ENCODE measurements at places on chromosomes 11 and 22.

GRCh38 chr11:123429913-123430720 lies at the start of gene GRAMD1B:
Gene GRAMD1B, plus strand, starts transcription at chr11:123430269. Its CDS starts 524 bp downstream, at chr11:123430793.
- DNase-seq = peak; percentile 91

- peak; percentile 11 for DNase-seq
These were observed 121.7 kb downstream of the BRD1 start for GRCh38 chr22:49705972-49706352.

DNA sequence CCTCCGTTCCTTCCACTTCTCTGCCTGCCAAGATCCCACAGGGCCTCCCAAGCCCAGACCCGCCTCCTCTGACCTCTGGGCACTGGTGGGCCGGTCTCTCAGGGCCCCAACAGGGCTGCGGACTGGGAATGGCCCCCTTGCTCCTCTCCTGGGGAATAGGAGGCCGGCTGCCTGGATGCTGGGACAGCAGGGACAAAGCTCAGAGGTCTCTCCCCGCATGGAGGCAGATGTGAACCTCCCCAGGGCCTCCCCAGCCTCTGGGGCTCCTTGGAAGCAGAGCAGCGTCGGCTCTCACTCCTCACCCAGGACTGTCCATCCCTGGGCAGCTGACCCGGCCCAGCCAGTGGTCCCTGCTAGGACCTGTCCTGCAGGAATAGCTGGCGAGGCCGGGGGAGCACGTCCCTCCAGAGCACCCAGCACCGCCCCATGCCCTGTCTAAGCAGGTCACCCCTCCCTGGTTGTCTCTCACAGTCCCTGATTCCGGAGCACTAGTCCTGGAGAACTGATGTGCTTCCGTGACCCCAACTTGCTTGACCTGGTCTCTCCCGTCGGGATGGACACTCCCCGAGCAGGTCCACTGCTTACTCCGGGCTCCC lies 85.8 kb downstream of the RTL6 start:
- no peak for DNase-seq

DNA sequence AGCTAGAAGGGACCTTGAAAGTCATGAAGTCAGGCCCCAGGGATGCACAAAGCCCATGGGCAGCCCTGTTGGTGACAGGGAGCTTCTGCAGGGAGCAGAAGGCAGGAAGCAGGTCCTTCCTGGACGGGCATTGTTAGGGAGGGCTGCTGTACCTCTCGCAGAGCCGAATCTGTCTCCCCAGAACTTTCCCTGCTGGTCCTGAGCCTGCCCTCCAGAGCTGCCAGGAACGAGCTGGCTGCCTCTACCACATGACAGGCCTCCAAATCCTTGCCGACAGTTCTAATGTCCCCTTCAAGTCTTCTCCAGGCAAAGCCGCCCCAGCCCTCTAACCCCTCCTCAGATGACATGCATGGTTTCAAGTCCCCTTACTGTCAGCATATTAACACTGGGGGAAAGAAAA lies 20.1 kb downstream of the SYT7 start:
- DNase-seq = no peak

DNA sequence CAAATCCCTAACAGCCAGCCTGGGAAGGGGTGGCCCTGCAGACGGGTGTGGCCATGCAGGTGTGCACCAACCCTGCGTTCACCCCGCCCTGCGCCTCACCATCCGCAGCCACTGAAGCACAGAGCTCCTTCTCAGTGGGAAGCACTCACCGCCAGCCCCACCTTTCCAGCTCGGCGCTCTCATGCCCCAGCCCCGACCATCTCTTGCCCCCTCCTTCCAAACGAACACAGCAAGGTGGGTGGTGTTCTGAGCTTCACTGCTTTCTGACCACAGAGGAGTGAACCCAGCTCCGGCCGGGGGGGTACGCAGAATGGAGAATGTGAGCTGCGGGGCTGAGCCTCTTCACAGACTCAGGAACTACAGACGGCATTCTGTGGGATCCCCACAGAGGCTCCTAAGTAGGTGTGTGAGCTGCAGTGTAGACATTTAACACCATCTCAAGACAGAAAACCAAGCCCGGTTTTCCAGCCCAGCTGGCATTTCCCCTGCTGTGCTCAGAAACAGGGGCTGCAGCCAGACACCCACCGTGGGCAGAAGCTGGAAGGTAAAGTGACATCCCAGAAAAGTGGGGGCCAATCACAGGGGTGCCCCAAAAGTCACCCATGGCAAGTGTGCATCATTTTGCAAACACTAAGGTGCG lies 88.4 kb upstream of the RTL6 start:
- peak; percentile 89 for DNase-seq

DNA sequence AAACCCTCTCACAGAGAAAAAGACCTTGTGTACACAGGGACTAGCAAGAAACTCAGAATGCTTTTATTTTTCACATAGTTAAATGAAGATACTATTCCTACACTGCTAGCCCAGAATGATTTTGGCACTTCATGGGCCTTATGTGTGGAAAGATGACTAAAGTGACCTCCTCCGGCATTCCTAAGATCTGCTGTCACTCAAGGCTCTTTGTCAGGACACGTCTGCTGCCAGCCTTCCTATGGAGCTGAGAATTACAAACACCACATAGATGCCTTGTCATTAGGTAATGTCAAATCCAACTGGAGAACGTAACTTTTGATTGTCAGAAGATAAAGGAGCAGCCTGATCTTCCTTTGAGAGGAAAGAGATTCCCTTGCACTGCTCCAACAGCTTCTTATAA lies 249.1 kb downstream of the FAT3 start:
- no peak for DNase-seq

GRCh38 chr11:121688860-121689614 lies 236.3 kb upstream of the SORL1-AS1 start:
- DNase-seq = no peak

GRCh38 chr11:134760957-134761356 lies 348.9 kb upstream of the B3GAT1 start:
- no peak for DNase-seq

- no peak for DNase-seq
These were observed 79.0 kb upstream of the VSTM5 start for GRCh38 chr11:93929407-93929806.

DNA sequence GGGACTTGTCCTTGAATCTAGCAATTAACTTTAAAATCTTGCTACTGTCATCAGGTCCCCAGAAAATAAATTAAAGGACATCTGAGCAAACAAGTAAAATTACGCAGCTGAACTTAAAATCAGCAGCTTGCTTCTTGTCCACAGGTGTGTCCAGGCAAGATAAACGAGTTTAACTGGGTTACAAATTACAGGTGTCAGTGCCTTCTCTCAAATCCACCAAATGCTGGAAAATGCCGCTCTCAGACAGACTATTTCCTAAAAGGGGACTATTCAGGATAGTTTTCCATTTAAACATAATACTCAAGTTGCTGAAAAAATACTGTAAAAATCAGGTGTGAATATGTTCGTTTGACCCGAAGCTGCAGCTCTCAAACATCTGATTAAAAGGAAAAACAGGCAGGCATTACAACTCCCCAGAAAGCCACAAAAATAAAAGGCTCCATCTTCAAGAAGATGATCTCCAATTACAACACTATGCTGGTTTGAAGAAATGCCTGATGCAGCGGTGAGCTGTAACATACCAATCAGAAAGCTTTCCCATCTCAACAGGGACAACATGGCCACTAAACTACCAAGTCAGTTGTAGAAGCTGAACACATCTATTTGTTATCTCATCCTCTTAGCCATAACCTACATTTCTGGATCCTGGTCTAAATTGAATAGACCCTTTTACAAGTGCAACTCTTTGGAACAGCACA lies 82.1 kb downstream of the CADM1 start:
- DNase-seq = peak; percentile 90

GRCh38 chr22:39232806-39233709 lies 11.7 kb downstream of the PDGFB start:
- no peak for DNase-seq

DNA sequence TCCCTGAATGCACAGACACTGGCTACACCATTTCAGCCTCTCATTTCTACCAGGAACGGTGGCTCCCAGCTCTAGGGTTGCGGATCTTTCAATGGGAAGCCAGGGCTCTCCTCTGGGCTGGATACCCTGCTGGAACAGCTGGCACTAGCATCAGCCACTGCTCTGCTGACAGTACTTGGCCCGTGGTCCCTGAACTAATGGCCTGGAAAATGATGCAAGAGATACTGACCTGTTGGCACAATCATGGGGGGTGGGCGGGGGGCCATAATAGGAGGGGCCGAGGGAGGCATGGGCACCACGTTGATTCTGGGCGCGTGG lies 10.7 kb upstream of the TBC1D10A start:
- no peak for DNase-seq

DNA sequence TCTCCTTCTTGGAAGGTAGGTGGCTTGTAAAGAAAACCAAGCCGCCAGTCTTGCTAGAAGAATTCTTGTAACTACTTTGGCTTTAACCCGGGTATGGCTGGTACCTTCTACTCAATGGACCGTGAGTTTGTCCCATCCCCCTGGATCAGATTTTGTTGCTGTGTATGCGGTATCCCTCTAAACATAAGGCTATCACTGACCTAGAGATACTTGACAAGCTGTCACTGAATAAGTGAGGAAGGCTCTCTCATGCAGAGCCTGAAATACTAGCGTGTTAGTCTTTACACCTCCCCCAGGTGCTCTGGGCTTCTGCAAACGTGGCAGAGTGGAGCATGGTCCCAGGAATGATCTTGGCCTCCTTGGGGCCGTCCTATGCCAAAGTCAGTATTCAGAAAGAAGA lies 34.5 kb downstream of the GLB1L2 start:
- no peak for DNase-seq

GRCh38 chr22:25941365-25941960 lies 199.5 kb downstream of the MYO18B start:
- DNase-seq = no peak

GRCh38 chr22:44605486-44605885 lies 96.5 kb upstream of the PRR5 start:
- peak; percentile 46 for DNase-seq

DNA sequence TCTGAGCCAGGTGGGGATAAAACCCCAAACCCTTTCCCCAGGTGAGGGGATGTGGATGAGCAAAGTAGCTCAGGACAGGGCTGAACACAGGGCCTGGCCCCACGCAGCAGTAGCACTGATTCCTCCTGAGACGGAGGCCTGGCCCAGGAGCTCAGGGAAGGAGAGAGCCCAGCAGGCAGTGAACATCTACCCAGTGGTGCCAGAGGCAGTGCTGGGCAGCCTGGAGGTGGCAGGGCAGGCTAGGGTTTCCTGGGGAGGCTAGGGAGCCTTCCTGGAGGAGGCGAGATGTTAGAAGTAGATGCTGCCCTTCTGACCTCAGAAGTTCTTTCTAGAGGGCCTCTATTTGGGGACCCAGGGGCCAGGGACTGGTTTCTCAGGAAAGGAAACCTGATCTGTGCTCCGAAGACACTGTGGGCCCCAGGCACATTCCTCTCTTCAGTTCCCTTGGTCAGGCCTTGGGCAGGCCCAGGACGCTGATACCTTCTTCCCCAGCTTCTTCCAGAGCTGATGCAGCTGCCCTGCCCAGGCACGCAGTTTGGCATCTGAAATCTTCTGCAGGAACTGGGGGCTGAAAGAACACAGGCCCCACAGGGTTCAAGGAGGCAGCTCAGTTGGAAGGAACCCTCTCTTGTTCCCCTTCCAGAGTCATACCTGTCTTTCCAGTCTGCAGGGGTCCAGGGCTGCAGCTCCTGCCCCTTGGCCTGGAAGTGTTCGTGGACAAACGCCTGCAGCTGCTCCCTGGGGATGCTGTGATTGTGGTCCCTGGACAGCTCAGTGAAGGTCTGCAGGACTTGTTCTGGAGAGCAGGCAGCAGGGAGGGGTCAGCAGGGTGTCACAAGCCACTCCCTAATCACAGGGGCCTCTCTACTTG lies 16.8 kb downstream of the TREH start:
- DNase-seq = peak; percentile 11

- no peak for DNase-seq
These were observed 96.1 kb downstream of the KIF18A start for GRCh38 chr11:28011813-28012212.

DNA sequence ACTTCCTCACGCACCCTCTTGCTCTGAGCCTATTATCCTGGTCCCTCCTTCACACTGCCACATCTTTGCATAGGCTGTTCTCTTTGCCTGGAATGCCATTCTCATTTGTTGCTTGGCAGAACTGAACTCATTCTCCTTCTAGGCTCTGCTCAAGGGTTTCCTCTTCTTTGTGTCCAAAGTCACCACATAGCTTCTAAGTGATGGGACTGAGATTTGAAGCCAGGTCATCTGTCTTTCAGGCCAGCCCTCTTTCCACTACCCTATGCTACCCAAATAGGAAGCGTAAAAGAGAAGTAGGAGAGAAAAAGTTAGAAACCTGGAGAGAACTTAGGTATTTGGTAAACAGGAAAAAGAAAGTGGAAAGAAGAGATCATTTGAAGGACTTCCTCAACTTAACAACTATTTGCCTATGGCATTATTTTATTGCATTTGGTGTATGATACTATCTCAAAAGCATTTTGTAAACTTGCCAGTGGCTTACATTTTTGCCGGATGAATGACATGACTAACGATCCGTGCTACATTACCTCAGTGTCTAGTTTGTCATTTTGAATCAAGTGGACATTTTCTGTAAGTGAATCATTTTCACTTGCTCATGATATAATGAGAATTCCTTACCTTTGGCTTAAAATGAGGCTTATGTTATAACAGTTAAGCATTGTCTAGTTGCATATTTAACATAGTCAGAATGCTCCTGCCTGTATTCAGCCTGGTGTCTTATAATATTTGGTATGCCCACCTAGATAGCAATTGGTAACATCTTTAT lies 18.5 kb downstream of the NF2 start:
- DNase-seq = peak; percentile 30

- no peak for DNase-seq
These were observed at the start of gene CDHR5 for GRCh38 chr11:624705-625635. Gene CDHR5, minus strand, starts transcription at chr11:624955. Its CDS starts 53 bp downstream, at chr11:624902.

DNA sequence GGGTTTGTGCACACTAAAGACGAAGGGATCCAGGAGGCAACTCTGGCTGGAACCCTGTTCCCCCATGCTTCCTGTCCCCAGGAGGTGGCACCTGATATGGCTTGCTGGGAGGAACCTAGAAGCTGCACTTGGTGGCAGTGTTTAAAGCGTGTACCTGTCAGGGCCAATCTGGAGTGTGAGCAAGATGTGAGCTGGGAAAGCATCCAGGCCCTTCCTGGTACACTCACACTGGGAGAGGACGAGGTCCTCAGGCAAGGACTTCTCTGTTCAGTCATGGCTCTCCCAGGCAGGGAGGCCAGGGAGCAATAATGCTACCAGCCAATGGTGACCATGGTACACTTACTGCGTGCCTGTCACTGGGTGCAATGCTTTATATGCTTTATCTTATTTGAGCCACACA lies 130.7 kb upstream of the NECTIN1 start:
- DNase-seq = peak; percentile 24

- no peak for DNase-seq
These were observed 5.2 kb upstream of the SUSD2 start for GRCh38 chr22:24176040-24176439.

DNA sequence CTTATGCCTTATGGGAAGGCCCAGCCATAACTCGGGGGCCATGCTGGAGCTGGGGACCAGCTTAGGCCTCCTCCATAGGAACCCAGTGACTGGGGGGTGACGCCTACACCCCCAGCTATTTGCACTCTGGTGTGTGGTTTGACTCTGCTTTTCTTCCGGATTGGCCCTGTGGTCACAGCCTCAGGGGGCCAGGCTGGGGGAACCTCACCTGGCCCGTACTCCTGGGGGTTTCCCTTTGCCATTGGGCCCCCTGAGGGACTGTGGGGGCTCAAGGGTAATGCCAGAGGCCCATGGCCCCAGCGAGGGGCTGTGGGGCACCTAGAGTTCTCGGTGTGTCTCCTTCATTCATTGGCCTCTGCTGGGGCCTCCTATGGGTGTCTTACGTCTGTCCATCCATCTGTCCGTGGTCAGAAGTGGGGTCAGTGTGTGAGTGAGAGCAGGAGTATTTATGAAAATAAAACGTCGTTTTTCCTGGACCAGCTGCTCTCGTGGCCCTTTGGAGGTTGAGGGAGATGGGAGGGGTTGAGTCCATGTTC lies 6.3 kb upstream of the SH3BP1 start:
- DNase-seq = no peak

Data from NCI-H69 (cell line).